ENCODE measurements at places on chromosomes 7 and 10.

- no peak for DNase-seq
Observed at GRCh38 chr7:123828805-123829204, 16.2 kb upstream of the HYAL4 start.

DNA sequence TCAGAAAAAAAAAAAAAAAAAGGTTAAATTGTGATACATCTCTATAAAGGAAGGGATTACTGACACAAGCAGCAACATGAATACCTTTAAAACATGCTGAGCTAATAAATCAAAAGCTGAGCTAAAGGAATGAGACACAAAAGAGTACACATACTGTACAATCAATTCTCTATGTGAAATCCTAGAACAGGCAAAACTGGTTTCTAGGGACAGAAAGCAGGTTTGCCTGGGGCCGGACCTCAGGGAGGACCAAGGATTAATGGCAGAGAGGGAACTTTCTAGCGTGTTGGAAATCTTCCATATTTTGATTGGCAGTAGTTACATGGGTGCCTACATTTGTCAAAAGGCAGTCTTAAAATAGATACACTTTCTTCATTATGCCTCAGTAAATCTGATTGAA, 52.5 kb downstream of the KLRG2 start:
- DNase-seq = no peak

DNA sequence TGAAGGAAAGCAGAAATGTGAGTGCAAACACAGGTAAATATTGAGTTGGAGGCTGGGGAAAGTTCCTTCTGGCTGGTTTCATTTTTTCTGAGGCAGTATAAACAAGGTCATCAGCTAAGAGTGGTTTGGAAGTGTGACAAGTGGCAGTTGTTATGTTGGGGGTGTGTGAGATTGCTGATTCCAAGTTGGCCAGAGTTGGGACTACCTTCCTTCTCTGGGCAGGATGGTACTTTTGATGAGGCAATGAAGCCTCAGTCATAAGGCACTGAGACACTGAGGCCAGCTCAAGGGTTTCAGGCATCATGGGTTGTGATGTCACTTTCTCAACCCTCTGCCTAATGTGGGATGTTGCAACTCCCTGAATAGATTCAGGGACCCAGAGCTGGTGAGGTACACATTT, 8.2 kb upstream of the PTTG1IP2 start:
- DNase-seq = no peak

GRCh38 chr10:104690101-104690500, 49.0 kb downstream of the SORCS3 start:
- DNase-seq = no peak

DNA sequence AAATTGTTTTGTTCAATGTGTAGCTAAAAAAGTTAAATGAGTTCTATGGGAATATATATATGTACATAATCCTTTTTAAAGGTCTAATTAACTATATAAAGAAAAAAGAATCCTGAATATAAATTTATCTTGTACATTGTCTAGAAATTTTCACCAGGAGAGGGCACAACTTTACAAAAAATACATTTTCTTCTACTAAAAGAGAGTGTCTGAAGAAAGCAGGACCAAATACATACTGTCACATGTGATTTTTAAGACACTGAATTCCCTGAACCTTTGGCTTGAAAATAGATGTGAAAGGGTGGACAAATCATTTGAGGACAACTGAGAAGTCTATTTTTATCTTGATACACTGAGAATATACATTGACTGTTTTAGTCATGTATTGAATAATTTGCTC, 204.3 kb downstream of the DGKB start:
- DNase-seq = no peak

GRCh38 chr7:114790521-114790920, 131.4 kb upstream of the MDFIC start:
- DNase-seq = no peak

DNA sequence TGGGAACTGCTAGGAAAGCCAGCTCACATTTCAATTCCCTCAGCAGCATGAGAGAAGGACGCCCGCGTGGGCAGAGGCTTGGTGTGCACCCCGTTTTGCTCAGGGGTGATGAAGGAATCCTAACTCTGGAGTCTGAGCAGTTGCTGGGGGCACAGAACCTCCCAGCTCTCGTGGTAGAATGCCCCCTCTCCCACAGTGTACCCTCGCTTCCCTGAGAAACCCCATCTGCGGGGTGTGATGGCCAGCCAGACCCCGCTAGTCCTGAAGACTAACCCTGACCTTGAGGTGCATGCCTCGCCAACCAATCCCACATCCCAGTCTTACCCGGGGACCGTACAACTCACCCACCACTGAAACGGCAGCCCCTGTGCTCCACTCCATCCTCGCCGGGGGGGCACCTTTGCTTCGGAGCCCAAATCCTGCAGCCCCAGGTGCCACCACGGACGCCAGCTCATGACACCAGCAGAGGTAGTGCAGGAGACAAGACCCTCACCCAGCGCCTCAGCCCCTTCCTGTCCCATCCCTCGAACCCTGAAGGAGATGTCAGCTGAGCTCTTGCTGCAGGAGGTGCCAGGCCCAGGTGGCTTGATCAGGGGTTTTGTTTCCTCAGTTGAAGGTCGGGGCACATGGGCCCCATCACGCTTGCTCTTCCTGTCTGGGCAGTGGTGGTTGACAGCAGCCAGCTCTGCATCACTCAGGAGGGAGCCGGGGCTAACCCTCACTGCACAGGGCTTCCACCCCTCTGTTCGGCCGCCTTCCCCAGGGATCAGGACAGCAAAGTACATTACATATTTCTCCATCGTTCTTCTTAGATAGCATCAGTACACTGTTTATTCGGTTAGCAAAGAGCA, 236.5 kb downstream of the MGMT start:
- DNase-seq = no peak

DNA sequence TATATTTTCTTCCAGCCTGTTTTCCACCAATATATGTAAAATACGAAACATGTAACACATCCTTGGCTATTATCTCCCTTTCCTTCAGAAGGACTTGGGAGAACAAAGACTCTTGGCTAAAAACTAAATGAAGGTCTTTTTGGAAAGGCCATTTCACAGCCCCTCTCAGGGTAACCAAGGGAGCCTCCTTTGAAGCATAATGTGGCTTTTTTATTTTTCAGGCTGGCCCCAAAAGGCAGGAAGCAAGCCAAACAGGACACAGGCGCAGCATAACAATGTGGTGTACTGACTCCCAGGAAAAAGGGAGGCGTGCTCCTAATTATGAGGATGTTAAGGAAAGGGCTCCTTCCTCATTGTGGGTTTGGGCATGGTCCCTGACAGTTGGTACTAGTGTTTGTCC, 30.3 kb upstream of the CCSER2 start:
- no peak for DNase-seq

DNA sequence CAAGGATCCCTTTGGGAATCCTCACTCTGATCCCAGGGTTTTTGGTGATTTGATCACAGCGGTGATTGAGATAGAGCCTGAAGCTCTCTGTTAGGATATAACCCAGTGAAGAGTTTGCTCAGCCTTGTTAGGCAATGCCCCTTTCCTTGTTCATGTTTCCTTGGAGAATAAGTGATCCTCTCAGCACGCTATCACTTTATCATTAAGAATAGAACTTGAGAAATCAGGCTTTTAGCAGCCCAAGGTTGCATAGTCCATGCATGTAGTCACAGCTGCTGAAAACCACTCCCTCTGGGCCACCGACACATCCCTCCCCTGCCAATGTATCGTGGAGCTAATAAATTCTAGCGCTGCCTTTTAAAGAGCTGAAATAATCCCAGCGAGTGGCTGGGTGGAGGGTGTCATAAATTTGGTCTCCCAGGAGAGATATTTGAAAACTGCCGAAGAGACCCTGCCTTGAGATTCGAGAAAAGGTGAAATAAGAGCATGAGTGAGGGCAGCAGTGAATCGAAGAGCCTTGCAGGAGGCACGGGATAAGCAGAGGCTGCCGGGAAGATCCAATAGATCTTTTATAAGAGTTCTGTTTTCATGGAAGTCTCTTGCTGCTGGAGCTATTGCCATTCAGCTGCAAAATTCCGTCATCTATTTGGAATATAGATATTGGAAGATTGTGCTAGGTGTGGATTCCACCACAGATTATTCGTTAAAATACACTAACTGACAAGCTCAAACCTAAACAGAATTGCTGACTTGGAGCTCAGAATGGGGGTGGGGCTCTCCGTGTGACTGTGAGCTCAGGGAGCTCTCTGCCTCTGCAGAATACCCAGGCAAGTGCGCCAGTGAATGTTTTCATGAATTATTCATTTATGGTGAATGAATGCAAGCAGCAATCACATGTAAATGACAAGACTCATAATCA, 249.8 kb downstream of the TRIL start:
- DNase-seq = no peak

DNA sequence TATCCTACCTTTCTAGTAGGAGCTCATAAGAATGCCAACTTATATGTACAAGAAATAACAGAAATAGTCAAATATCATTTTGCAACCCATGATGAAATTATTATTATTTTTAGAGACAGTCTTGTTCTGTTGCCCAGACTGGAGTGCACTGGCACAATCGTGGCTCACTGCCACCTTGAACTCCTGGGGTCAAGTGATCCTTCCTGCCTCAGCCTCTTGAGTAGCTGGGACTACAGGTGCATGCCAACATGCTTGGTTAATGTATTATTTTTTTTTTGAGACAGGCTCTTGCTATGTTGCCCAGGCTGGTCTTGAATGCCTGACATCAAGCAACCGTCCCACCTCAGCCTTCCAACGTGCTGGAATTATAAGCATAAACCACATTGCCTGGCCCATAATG, 44.8 kb downstream of the TNPO3 start:
- DNase-seq = no peak

- DNase-seq = no peak
Observed at GRCh38 chr7:97096661-97097060, 20.8 kb upstream of the SDHAF3 start.

- no peak for DNase-seq
Observed at GRCh38 chr10:122344741-122345258, 29.7 kb upstream of the PLEKHA1 start.

DNA sequence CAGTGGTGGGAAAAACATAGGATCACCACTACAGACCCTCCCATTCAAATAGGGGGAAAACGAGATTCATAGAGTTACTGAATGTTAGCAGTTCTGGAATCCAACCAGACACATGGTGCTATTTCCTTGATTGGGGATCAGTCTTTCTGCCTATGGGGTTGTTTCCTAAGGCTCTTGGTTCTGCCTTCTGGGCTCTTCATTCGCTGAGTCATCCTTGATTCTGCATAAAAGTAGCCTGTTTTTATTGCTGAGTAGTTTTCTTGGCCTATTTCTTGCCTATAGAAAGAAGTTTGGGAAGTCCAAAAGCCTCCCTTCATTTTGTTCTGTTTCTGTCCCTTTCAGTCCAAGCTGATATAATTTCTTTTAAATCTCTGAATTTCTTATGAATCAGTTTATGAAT, 99.3 kb upstream of the OIT3 start:
- DNase-seq = no peak

GRCh38 chr7:20783700-20784387, 2.8 kb downstream of the SP8 start:
- no peak for DNase-seq

GRCh38 chr7:98569691-98570337, 47.3 kb upstream of the NPTX2 start:
- no peak for DNase-seq

- no peak for DNase-seq
Observed at GRCh38 chr10:119309423-119309770, 102.0 kb downstream of the GRK5 start.

- DNase-seq = no peak
Observed at GRCh38 chr7:133545618-133546017, 292.7 kb downstream of the EXOC4 start.

DNA sequence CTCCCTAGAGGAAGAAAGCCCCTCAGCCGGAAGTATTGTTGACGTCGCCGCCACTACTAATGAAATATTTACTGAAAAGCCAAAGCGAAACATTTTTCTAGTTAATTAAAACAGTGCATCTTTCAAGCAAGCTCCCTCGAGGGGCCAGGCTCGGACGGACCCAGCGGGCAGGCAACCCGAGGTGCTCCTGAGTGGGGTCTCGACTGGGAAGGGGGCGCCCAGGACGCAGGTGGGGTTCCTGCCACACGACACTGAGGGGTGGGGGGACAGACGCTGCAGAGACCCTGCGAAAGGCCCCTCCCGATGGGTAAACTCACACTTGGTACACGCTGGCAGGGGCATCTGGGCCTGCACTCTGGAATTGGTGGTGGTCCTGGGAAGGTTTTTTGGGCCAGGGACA, 72.4 kb upstream of the ADGRA1 start:
- DNase-seq = no peak

GRCh38 chr7:131007439-131008330, 273.7 kb upstream of the KLF14 start:
- DNase-seq = peak; percentile 47

- no peak for DNase-seq
Observed at GRCh38 chr7:142272841-142273240, 15.0 kb upstream of the PRSS58 start.

DNA sequence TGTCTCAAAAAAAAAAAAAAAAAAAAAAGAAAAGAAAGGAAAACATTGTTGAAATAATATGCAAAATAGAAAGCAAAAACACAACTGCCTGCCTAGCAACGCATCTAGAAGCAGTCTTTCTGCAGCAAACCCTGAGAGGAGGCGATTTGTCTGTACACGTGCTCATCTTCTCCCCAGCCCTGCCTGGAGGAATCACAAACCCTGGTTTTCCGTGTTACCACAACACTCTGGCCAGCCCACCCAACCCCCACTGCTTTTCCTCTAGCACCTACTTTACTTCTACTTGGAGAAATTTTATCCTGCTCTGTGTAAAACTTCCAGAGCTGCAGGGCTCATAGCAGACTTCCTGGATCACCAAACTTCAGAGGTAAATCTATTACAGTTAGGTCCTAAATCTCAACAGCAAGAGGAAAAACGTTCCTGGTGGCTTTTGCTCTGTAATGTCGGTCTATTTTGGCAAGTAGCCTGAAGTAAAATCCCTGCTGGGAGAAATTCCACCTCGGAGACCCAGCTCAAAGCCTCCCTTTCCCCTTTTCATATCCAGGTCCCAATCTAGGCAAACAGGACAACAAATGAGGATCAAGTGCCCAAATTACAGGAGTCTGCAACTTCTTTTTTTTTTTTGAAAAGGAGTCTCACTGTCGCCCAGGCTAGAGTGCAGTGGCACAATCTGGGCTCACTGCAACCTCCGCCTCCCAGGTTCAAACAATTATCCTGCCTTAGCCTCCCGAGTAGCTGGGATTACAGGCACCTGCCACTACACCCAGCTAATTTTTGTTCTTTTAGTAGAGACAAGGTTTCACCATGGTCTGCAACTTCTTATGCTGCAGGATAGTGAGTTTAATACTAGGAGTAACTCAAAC, 91.6 kb downstream of the DNMBP start:
- no peak for DNase-seq

DNA sequence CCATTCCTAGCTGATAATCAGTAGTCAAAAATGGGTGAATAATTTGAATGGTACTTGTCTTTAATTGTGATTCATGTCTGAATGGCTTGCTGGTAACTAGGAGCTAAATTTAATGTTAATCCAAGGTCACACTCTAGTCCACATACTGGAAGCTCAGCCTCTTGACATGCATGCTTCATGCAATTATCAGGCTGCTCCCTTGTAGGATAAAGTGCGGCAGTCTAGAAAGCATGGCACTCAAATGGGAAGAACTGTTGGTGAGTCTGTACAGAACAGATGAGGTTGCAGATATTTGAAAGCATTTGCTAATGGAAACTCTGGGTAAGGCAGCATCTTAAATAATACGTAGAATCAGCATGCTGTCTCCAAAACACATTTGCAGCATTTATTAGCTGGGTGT, 499.4 kb downstream of the AUTS2 start:
- DNase-seq = no peak
